Prostate gland (tissue), 2 donors: ENCODE measurements at places on chromosomes 12 and 14. TPM values are rescaled to one million over a fixed set of nuclear protein-coding genes. Genes with fewer than 3 reads are reported as not detected.

DNA sequence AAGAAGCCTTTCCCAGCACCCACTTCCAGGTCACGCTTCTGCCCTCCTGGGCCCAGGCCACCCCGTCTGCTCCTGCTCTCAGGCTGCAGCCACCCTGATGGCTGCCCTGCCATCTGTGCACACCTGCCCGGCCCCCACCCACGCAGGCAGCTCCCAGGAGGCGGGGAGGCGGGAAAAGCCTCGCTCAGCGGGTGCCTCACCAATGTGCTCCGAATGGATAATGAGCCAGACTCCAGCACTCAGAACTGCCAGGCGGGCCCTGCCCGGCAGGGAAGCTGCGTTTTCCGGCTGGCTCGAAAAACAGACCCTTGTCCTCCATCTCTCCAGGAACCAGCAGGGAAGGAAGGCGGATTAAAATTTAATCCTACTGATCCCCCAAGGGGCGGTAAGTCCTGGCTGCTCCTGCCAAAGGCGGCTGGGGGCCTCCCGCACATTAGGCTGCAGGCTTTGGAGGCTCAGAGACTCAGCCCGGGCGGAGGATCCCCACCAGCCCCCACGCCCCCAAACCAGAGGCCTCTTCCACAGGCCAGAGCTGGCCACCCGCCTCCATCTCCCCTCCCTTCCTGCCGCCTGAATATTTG is 104.0 kb downstream of the NCOR2 start:
- DNase-seq = no peak

GRCh38 chr12:98456041-98456440 is 59.3 kb upstream of the TMPO start:
- no peak for DNase-seq

DNA sequence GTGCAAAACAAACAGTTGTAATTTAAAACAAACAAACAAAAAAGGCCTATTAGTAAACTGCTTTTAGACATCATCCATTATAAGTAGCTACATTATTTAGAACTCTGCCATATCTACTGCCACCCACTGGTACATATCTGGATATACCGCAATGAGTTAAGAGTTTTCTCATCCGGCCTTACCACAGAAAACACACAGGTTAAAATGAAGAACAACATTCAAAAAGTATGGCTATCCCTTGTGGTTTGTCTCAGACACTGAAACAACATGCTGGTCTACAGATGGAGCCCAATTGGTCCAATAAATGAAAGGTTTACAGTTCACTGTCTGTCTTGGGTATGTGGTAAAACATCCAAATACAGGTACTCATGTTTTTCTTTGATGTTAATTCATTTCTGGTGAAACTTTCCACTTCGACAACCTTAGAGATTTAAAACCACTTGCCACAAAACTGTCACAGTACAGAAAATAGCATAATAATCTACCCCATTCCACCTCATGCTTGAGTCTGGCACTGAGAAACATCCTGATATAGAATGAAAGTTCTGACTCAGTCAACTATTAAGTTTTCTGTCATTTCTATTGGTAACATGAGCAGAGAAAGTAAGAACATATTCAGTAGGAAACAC is 354.3 kb downstream of the CEP128 start:
- no peak for DNase-seq

C12orf54 gene
- 6.0 TPM for total RNA-seq

ALG10 gene
- 26.7 TPM for total RNA-seq

HOTAIR gene
- total RNA-seq = not detected

PPP1R36 gene
- 2.0 TPM for total RNA-seq

SIRT4 gene
- total RNA-seq = 0.96 TPM

LTB4R gene
- total RNA-seq = 11.8 TPM

- DNase-seq = no peak
Observed at GRCh38 chr14:90699016-90699415, 117.2 kb downstream of the TTC7B start.
